ENCODE measurements at places on chromosomes 16 and 17. TPM values are rescaled to one million over a fixed set of nuclear protein-coding genes. Genes with fewer than 3 reads are reported as not detected.

GRCh38 chr16:73717266-73717974, 579.2 kb upstream of the PSMD7 start:
- no peak overlapping the region for H3K27ac ChIP-seq
- no peak for DNase-seq
- peaks cover 7% of the 10 kb centered on the region for H3K4me1 ChIP-seq
- peaks cover 10% of the 10 kb centered on the region for H3K27me3 ChIP-seq
- no peak overlapping the region for H3K4me3 ChIP-seq

- peaks cover 24% of the 10 kb centered on the region for H3K36me3 ChIP-seq
- H3K27ac ChIP-seq, result no peak overlapping the region
- no peak for DNase-seq
- peaks cover 4% of the 10 kb centered on the region for H3K4me1 ChIP-seq
- H3K4me3 ChIP-seq, result no peak overlapping the region
Measured at GRCh38 chr17:12830777-12831247, 41.5 kb downstream of the ARHGAP44 start.

DNA sequence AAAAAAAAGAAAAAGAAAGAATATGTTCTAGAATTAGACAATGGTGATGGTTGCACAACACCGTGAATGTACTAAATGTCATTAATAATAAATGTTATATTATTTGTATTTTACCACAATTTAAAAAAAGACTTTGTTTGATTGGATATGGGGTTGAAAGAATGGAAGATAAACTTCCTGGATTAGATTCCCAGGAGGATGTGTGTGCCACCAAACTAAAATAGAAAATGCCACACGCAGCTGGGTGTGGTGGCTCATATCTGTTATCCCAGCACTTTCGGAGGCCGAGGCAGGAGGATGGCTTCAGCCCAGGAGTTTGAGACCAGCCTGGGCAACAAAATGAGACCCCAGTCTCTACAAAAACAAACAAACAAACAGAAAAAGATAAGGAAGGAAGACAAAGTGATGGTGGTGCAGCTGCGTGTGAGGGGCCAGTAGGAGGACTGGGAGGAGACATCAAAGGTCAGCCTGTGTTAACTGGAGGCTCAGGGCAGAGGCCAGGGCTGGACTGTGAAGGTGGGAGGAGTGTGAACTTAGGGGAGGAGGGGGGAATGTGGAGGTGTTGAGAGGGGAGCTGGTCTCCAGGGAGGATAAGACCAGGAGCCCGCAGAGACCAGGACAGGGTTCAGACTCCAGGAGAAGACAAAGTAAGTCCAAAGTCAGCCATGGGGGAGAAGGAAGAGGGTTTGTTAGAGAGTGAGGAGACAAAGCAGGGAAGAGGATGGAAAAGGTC, 4.1 kb downstream of the PECAM1 start:
- DNase-seq, result no peak
- H3K4me1 ChIP-seq, result peaks cover 17% of the 10 kb centered on the region
- no peak overlapping the region for H3K4me3 ChIP-seq
- no peak overlapping the region for H3K27ac ChIP-seq

GRCh38 chr17:83193336-83194185, 114.2 kb downstream of the METRNL start:
- no peak overlapping the region for H3K4me3 ChIP-seq
- DNase-seq, result no peak
- no peaks in the 10 kb centered on the region for H3K36me3 ChIP-seq
- H3K4me1 ChIP-seq, result peaks cover 13% of the 10 kb centered on the region

DNA sequence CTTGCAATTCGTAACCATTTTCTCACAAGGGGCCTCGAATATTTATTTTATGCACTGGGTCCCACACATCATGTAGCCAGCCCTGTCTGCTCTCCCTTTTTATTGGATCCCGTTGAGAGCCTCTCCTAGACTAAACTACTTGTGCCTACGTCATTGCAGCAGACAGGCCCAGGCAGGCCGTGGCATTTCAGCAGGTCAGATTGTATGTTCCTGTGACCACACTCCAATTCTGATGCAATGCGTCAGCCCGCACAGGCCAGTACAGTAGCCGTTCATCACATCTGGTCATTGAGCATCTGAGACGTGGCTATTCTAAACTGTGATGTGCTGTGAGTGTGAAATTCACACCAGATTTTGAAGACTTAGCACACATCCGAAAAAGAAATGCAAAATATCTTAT, 42.2 kb downstream of the ABAT start:
- peaks cover 3% of the 10 kb centered on the region for H3K36me3 ChIP-seq
- peaks cover 3% of the 10 kb centered on the region for H3K4me1 ChIP-seq
- H3K4me3 ChIP-seq, result no peak overlapping the region
- no peak overlapping the region for H3K27ac ChIP-seq
- no peaks in the 10 kb centered on the region for H3K27me3 ChIP-seq

MMP28 gene
- total RNA-seq, result 0.53 TPM

MT3 gene
- not detected for total RNA-seq

GRCh38 chr17:7042501-7043181, 1.3 kb downstream of the SLC16A11 start:
- no peak overlapping the region for H3K27ac ChIP-seq
- H3K4me3 ChIP-seq, result no peak overlapping the region
- no peak for DNase-seq
- H3K4me1 ChIP-seq, result peaks cover 28% of the 10 kb centered on the region
- H3K27me3 ChIP-seq, result peaks cover 38% of the 10 kb centered on the region

AHSP gene
- not detected for total RNA-seq

HEATR9 gene
- not detected for total RNA-seq
